DMS79 treated with DMSO at 0.1 percent for 48 hours (cell line): ENCODE measurements at places on chromosomes 7 and 10.

GRCh38 chr7:70795948-70796347 is 336.0 kb upstream of the GALNT17 start:
- no peak for DNase-seq

GRCh38 chr10:63200431-63200830 is 67.3 kb downstream of the NRBF2 start:
- DNase-seq = peak; percentile 17

GRCh38 chr10:120262857-120263547 is 194.0 kb upstream of the PLPP4 start:
- no peak for DNase-seq

DNA sequence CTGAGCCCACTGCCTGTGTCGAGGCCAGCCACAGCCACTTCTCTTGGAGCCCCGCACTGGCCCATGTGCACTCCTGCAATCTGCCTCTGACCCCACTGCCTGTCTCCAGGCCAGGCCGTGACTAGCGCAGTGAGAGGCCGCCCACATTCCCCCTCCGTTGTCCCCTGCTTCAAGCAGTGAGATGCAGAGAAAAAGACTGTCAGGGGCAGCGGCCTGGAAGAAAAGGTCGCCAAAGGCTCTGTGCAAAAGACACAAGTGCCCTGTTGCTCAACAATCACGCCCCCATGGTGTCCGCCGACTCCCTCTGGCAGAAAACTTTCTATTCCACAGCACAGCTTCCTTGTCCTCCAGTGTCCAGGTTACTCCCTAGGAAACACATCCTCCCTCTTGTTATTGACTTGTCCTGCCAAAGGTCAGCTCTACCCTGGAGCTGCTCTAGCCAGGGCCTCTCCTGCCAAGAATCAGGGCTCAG is 9.9 kb downstream of the FAM131B start:
- no peak for DNase-seq

GRCh38 chr10:117352724-117353123 is 22.5 kb downstream of the PDZD8 start:
- no peak for DNase-seq

DNA sequence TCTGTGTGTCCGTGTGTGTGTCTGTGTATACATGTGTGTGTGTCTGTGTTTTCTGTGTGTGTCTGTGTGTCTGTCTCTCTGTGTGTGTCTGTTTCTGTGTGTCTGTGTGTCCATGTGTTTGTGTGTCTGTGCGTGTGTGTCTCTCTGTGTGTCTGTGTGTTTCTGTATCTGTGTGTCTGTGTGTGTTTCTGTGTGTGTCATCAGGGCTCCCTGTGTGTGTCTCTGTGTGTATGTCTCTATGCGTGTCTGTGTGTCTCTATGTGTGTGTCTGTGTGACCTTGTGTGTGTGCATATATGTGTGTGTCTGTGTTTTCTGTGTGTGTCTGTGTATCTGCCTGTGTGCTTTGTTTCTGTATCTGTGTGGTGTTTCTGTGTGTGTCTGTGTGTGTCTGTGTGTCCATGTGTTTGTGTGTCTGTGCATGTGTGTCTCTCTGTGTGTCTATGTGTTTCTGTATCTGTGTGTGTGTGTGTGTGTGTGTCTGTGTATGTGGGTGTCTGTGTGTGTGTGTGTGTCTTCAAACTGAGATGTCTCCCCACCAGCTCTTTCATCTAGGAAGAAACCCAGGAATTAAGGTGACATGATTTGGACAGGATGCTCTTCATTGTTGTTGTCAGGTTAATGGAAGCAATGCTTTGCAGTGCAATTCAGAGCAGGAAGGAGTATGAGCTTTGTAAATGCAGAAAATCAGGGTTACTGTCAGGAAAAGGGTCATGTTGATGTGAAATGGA is 20.7 kb upstream of the PPIF start:
- no peak for DNase-seq

GRCh38 chr10:126569513-126570244 is 100.8 kb downstream of the C10orf90 start:
- DNase-seq = no peak

DNA sequence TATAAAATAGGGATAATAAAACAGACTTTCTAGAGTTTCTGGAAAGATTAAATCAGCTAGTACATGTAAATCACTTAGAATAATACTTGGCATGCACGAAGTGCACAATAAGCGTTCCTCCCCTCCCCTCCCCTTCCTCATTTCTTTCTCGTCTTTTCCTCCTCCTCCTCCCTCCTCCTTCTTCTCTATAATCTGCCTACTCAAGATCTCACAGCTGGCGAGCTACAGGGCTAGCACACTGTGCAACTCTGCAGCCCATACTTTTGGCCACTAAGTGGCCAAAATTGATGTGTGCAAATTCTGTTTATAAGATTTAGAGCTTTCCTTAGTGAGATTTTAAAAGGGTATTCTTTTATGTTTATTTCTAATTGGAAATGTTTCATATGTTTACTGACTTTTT is 565.3 kb downstream of the PHTF2 start:
- no peak for DNase-seq

- DNase-seq = no peak
These were observed 99.1 kb downstream of the CABCOCO1 start for GRCh38 chr10:61761825-61762217.

DNA sequence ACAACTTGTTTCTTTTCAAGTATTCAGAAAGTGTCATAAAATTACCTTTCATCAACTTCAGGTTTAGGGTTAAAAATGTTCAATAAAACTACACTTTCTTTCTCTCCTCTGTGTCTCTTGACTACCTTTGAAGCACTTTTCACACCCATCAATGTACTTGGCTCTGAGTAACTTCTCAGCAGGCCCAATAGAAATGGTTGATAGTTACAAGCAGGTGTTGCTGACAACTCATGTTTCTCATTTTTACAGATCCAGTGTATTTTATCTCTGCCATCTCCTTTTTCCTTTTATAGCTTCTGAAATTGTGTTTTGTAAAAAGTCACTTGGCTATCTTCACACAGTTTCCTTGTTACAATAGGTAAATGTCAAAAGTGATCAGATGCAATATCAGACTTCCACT is 348.0 kb downstream of the PHTF2 start:
- DNase-seq = no peak

DNA sequence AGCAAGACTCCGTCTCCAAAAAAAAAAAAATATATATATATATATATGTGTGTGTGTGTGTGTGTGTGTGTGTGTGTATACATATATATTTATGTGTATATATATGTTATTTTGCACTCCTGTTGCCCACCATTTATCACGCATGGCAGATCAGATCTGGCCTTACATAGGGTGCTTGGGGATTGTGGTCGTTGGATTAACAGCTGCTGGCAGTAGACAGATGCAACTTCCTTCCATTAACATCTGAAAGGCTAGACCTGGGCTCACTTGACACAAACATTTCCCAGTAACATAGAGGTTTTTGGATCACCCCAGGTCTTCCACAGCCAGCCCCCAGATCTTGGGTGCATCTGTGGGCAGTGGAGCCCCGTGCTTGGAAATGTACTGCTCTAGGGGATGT is 40.8 kb upstream of the DLD start:
- DNase-seq = no peak

DNA sequence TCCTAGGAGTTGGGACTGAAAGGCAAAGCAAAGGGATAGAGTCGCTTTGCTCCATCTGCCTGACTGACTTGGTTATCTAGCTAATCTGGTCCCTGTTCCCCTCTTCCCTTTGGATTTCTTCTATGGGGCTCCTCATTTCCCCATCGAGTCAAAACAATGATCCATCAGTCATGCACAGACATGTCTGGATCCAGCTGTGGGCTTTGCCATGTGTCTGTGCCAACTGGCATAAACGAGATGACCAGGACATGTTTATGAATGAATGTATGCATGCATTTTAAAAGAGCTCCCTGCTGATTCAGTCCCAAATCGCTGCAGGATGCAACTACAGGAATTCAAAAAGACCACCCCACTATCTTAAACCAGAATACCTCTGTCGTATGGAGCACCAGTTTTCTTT is 122.0 kb downstream of the ARL4A start:
- DNase-seq = no peak

- peak; percentile 49 for DNase-seq
These were observed 1.9 kb downstream of the TET1 start for GRCh38 chr10:68561865-68562649.

DNA sequence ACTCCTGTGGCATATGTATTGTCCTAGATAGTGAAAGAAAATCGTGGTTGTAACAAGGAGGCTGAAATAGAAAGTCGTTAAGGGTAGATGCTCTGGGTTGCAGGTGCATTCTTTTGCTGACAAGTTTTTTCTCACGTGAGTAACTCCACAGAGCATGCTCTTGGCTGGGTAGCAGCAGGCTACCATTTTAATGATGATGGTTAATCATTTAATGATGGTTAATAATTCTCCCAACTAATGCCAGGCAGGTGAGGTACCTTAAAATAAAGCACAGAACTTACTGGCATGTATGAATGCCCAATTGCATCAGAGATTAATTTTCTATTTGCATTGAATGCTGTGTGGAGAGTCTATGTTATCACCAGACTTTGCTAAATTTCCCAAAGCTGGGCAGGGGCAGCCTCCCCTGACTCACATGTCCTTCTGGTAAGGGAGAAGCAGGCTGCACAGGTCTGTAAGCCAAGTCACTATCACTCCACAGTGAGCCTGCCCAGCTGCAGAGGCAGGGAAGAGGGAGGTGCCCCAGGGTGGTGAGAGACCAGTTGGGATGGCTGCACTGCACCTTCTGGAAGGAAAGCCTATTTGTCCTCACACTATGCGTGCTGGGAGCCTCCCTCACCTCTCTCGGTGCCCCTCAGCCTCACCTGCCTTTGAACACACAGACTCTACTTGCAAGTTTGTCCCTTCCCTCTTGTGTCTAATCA is 287.0 kb upstream of the IGFBP3 start:
- no peak for DNase-seq

DNA sequence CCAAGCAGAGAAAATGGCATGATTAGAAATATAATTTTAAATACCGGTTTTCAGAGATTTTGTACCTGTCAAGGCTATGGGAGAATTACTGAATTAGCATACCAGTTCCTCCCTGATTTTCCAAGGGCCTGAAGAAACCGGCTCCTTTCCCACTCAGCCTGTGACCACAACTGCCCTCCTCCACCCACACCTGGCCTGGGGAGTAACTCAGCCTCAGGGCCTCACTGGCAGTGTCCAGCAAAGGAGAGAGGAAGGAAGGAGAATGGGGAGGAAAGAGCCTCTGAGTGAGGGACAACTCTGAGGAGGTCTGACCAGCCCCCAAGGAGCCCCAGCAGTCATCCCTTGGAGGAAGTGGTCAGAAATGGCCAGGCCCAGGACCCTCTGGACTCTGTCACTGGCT is 98.0 kb upstream of the LYZL2 start:
- DNase-seq = no peak

GRCh38 chr7:84250452-84250851 is 55.9 kb upstream of the SEMA3A start:
- no peak for DNase-seq

GRCh38 chr7:43104874-43105520 is 7.5 kb upstream of the HECW1 start:
- DNase-seq = no peak

DNA sequence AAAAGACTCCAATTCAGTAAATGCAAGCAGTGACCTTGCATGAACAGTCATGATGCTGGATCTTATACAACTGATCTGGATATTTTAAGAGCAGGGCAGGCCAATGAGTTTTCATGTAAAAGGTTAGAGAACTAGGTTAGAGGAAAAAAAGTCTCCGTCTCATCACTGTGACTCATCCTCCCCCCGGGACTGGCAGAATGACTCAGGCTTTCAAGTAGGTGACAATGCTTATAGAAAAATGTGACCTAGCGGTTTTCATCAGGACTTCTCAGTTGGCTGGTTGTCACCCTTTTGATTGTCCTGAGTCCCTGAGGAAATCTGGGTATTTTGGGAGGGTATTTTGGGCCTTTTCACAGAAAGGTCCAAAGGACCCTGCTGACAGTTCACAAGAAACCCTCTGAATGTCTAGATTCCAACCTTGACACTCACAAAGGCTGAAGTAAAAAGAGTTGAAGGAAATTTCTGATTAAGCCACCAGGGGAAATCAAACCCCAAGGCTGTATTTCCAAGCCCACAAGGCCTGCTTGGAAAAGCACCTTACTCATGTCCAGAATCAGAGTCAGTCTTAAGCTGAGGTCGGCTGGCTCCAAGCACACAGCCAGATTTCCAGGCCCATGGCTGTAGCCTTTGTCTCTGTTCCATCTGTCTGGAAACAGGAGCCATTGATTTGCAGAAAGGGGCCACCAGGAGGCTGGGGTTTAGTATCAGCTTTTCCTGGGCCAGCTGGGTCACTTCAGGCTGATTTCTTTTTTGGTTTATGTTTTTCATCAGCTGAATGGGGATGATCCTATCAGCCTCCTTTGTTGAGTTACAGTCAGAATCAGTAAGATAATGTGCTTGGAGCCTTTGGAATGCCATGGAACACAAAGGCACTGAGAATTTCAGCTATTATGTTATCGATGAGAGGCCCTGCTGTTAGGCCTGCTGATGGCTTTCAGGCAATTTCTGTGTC is 226.4 kb upstream of the HABP2 start:
- DNase-seq = no peak

DNA sequence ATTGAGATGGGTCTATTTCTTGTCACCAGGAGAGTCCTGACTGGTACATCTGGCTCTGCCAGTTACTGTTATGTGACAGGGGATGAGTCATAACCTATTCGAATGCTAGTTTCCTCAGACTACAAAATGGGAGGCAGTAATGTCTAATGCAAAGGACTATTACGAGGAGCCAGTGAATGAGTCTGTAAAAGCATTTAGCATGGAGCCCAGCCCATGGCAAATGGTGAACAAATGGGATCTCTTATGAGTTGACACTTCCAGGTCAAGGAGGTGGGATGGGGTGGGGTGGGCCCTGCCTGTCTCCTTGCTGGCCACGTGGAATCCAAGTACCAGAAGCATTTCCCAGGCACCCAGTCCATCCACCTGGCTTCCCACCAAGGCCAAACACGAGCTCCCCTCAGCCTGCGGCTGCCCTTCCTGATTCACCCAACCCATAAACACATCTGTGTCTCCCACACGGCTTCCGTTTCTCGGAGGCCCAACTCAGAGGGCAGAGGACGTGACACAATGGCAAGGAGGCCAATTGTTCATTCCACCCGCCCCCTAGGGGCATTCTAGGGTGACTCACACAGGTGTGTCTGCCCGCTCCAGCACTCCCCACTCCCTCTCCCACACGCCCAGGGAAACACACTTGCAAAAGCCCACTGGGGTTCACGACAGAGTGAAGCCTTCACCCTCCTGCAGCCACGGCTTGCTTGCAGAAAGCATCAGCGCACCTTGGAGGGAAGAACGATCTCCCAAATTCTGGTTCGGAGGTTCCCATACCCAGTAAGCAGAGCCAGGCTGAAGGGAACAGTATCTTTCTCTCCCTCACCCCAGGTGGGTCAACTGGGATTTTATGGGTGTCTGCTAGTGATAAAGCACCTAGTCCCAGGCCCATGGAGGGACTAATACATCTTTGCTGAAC is 109.8 kb downstream of the SH3PXD2A start:
- no peak for DNase-seq

GRCh38 chr10:102394801-102395399 is 605 bp upstream of the NFKB2 start:
- no peak for DNase-seq

GRCh38 chr10:34180749-34181148 is 634.3 kb downstream of the PARD3 start:
- no peak for DNase-seq
